Naive thymus-derived CD8-positive, alpha-beta T cell (primary cell): ENCODE measurements at places on chromosomes 16 and 17. TPM values are rescaled to one million over a fixed set of nuclear protein-coding genes. Genes with fewer than 3 reads are reported as not detected.

- peaks cover 7% of the 10 kb centered on the region for H3K27me3 ChIP-seq
- no peak overlapping the region for H3K4me3 ChIP-seq
- no peaks in the 10 kb centered on the region for H3K36me3 ChIP-seq
- no peaks in the 10 kb centered on the region for H3K4me1 ChIP-seq
Measured at GRCh38 chr16:77330332-77331042, 104.3 kb downstream of the ADAMTS18 start.

- no peak overlapping the region for H3K4me3 ChIP-seq
- H3K36me3 ChIP-seq = no peaks in the 10 kb centered on the region
- no peaks in the 10 kb centered on the region for H3K27me3 ChIP-seq
- no peak for DNase-seq
- no peak overlapping the region for H3K27ac ChIP-seq
- H3K4me1 ChIP-seq = no peaks in the 10 kb centered on the region
Measured at GRCh38 chr16:76176153-76176552, 101.0 kb upstream of the CNTNAP4 start.

Gene TBC1D3C
- total RNA-seq = 5.8 TPM

- peaks cover 56% of the 10 kb centered on the region for H3K4me1 ChIP-seq
- no peaks in the 10 kb centered on the region for H3K27me3 ChIP-seq
- H3K27ac ChIP-seq = peak overlapping the region; percentile 89
Measured at GRCh38 chr16:29747947-29748759, 2.4 kb upstream of the C16orf54 start.

Gene CLEC19A
- total RNA-seq = not detected
